LHCN-M2 (cell line): ENCODE measurements at places on chromosomes 1 and 21. TPM values are rescaled to one million over a fixed set of nuclear protein-coding genes. Genes with fewer than 3 reads are reported as not detected.

DNA sequence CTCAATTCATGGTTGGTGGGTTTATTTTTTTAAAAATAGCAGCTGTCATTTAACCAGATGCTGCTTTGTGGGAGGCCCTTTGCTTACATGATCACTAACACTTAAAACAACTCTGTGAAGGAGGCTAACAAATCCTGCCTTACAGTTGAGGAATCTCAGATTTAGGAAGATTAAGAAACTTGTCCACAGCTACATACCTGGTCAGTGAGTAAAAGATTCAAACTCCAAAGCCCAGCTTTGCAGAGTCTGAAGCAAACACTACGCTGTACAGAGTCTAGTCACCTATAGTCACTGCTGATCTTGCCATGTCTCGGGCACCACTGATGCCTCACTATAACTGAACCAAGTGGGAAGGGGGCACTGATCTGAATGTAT is 535.4 kb downstream of the SMYD3 start:
- DNase-seq, result no peak

DNA sequence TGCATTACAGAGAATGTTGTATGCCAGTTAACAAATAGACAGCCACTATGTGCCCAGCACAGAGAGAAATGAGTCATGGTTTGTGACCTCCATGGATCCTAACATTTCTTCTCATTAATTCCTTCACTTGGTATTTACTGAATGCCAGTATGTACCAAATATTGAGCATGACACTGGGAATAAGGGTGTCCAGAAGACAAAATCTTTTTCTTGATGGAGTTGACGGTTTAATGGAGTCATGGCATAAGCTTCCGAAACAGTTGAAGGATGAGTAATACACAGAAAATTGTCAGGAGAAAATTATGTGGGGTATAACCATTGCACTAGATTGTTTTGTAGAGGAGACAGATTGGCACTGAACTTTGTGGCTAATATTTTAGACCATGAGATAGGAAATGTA is 36.9 kb downstream of the PTGFR start:
- no peak for DNase-seq

GRCh38 chr1:161171191-161171590 is 5.0 kb downstream of the PPOX start:
- DNase-seq, result no peak

GRCh38 chr1:234835239-234835638 is 225.3 kb upstream of the IRF2BP2 start:
- no peak for DNase-seq

GRCh38 chr1:9314111-9314510 is 21.4 kb downstream of the SPSB1 start:
- DNase-seq, result no peak

- peak; percentile 54 for DNase-seq
Measured at GRCh38 chr1:158998781-158999161, 10.9 kb upstream of the IFI16 start.

GRCh38 chr1:177368255-177368654 is 197.5 kb downstream of the BRINP2 start:
- DNase-seq, result peak; percentile 36

- DNase-seq, result no peak
Measured at GRCh38 chr1:111643097-111643496, 23.5 kb downstream of the RAP1A start.

DNA sequence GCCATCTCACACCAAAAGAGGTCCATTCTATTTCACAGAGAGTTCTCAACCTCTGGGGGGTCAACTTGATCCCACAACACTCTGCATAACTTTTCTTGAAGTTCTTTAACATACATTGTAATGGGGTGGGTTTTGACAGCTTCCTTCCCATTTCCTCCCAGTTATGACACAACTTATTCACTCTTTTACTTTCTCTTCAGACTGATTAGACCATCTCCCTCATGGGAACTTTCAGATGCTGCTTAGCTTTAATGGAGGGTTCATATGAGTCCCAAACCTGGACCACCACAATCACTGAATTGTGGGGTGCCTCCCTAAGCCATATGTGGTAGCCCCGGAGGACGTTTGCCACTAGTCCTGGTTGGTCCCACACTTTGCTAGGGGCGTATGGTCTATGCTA is 28.3 kb upstream of the KCNJ15 start:
- no peak for DNase-seq

- DNase-seq, result no peak
Measured at GRCh38 chr1:183933528-183934179, 103.9 kb downstream of the COLGALT2 start.

DNA sequence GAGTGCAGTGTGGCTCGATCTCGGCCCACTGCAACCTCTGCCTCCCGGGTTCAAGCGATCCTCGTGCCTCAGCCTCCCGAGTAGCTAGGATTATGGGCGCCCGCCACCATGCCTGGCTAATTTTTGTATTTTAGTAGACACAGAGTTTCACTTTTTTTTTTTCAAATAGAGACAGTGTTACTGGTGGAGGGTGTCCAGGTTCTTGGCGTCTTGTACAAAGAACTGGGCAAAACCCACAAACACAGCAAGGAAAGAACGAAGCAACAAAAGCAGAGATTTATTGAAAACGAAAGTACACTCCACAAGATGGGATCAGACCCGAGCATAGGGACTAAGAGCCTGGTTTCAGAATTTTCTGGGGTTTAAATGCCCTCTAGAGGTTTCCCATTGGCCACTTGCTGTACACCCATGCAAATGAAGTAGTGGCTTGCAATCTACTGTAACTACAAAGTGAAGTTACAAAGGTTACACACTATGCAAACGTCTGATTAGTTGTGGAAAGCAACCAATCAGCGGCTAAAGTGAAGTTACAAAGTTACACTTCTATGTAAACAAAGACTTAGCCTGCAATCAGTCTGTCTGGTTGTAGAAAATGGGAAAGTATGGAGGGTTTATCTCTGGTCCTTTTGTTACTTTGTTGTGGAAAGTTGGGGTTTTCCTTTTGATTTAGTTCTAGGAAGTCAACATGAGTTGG is 199.1 kb downstream of the DYRK1A start:
- DNase-seq, result peak; percentile 82

DNA sequence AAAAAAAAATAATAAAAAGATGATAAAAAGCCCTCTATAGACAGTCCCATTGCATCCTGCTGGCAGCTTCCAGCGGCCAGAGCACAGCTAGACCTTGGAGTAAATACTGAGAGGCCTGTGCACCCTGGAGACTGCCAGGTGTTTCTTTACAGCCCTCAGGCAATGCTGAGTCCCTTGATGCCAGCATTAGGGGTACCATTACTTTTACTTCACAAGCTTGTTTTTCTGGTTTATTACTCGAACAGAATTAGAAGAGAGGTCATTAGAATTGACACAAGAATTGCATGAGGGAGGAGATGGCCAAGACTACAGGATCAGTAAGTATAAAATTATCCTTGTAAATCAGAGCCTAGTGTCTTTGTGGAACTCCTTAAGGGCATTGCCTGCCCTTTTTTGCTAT is 43.6 kb downstream of the AKNAD1 start:
- DNase-seq, result no peak

DNA sequence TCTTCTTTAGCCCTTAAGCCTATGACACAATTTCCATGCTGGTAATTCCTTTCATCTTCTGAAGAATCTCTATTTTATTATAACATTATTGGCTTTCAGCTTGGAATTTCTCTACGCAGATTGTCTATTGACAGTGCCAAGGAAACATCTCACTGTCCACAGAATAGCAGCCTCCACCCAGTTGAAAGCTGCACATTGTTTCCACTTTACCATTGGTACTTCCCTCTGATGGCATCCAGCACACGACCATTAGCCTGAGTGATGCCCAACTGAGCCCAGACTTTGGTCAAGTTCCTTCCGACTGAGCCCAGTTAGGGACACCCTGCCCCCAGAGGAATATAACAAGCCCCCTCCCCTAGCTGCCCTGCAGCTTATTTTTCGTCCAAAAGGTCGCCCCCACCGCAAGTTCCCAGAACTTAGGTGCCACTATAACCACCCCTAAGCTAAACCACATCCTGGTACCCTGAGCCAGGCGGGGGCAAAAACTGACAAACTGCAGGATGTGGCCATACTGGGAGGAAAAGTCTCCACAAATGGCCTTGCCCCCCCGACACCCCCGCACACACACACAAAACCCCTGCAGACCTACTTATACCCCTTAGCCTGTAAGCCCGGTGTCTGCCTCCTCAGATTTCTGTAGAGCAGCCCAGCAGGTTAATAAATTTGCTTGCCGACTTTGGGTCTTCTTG is 13.2 kb downstream of the GBP5 start:
- DNase-seq, result no peak

- no peak for DNase-seq
Measured at GRCh38 chr1:160781186-160781766, 14.7 kb upstream of the LY9 start.

- no peak for DNase-seq
Measured at GRCh38 chr21:17964716-17965115, 145.6 kb upstream of the C21orf91 start.

- DNase-seq, result no peak
Measured at GRCh38 chr1:168316142-168316541, 35.5 kb downstream of the TBX19 start.

GRCh38 chr1:147091801-147092200 is 80.5 kb downstream of the PRKAB2 start:
- no peak for DNase-seq

- DNase-seq, result no peak
Measured at GRCh38 chr1:100350787-100351094, 1.6 kb upstream of the CDC14A start.

GRCh38 chr1:231628207-231628876 is 1.8 kb downstream of the DISC1 start:
- no peak for DNase-seq

DNA sequence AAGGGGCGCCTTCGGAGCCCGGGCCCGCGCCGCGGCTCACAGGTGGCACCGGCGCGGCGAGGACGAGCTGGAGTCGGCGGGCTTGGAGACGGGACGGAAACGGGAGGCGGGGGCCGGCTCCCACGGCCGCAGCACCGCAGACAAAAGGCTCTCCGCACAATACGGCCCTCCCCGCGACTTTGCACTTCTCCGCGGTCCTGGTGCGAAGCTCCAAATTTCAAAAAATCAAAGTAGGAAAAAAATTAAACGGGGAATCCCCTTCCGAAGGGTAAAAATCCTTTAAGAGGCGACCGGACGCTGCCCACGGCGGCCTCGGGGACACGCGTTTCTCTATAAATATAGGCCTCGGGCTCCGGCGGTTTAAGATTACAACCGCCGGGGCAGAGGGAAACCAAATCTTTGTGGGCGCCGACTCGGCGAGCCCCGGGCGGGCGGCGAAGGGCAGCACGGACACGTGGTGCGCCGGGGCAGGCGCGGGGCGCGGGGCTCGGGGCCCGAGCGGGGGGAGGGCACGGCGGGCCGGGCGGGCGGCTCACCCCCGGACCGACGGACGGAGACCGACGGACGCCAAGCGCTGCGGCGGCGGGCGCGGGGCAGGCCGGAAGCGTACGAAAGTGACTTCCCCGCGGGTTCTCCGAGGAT is 453 bp downstream of the PABPC4 start:
- DNase-seq, result peak; percentile 18

GRCh38 chr1:8816264-8816663 is 1.2 kb downstream of the RERE start:
- no peak for DNase-seq

Gene ZFYVE9
- total RNA-seq, result 22.5 and 23.9 TPM in 2 replicates

Gene CCT8
- 246 and 253 TPM in 2 replicates for total RNA-seq

Gene TDRD5
- total RNA-seq, result not detected in 2 replicates

Gene SLC44A5
- total RNA-seq, result 0.11 TPM in 1 of 2 replicates, not detected in the other

Gene TSACC
- total RNA-seq, result not detected in 2 replicates

Gene AIM2
- total RNA-seq, result 0.71 TPM in 1 of 2 replicates, not detected in the other

Gene CDC7
- total RNA-seq, result 13.0 and 14.5 TPM in 2 replicates

Gene SLC6A17
- 0.23 and 0.38 TPM in 2 replicates for total RNA-seq

Gene ELK4
- 10.5 and 13.3 TPM in 2 replicates for total RNA-seq

Gene NOS1AP
- 0.13 and 0.98 TPM in 2 replicates for total RNA-seq

Gene NEGR1
- 6.5 and 8.8 TPM in 2 replicates for total RNA-seq

Gene ETV3L
- total RNA-seq, result not detected in 2 replicates

Gene OR2T1
- not detected in 2 replicates for total RNA-seq

Gene ALG14
- 1.5 and 2.7 TPM in 2 replicates for total RNA-seq

Gene NHLH1
- total RNA-seq, result 0.13 TPM in 1 of 2 replicates, not detected in the other

Gene KIAA0040
- not detected in 2 replicates for total RNA-seq
